ENCODE measurements at places on chromosomes 5 and 9.

- peak; percentile 47 for DNase-seq
Measured at GRCh38 chr5:14663734-14664269, 716 bp upstream of the OTULIN start.

DNA sequence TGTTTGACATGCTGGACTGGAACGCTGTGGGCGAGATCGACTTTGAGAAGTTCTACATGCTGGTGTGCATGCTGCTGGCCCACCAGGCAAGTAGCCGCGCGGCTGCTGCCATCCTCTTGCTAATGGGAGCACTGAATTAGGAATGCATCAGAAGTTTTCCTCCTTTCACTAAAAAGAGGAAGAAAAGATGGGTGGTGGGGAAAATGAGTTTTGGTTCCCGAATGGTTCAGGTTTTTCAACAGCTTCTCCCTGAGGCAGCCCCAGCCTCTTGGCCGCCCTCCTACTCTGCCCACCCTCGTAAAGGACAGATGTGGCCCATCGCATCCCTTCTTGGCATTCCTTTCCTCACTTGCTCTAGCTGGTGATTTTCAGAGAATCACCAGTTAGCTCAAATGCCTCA lies 5.5 kb downstream of the EFCAB9 start:
- no peak for DNase-seq

GRCh38 chr9:136327304-136327974 lies at the start of gene GPSM1:
Gene GPSM1, plus strand, starts transcription at chr9:136327539. Its CDS starts 157 bp downstream, at chr9:136327696.
- no peak for DNase-seq

- no peak for DNase-seq
Measured at GRCh38 chr5:40831346-40832210, 3.4 kb downstream of the RPL37 start.

DNA sequence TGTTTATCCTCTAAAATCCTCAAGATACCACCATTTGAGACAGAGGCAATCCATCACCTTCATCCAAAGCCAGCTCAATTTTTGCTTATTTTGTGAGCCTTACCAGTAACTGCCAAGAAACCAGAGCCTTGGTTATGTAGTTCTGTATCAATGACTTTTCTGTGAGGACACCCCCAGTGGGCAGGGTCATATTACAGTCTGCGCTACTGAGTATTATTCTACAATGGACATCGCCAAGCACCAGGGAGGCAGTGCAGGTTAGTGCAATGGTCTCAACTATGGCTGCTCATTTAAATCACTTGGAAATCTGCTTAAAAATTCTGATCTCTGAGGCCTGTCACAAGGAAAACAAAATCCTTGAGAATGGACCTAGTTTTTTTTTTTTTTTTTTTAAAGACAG lies 90.5 kb upstream of the NIPAL4 start:
- DNase-seq, result no peak

DNA sequence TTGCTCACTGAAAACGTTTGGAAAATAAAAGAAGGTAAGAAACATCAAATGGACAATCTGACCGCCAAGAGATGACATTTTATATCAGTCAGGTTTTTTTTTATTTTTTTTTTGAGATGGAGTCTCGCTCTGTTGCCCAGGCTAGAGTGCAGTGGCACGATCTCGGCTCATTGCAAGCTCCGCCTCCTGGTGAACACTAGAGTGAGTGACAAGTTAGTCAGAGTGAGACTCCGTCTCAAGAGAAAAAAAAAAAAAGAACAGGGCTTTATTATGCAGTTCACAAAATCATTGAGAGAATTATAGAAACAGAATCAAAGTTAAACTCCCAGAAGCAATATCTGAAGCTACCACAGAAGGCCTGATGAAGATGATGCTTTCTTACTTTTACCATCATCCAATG lies 70.1 kb downstream of the DTWD2 start:
- DNase-seq, result no peak

GRCh38 chr9:82570226-82570625 lies 492.7 kb downstream of the RASEF start:
- DNase-seq, result no peak

GRCh38 chr5:100904259-100904861 lies 1.3 kb upstream of the ST8SIA4 start:
- peak; percentile 28 for DNase-seq

GRCh38 chr9:93084471-93084881 lies 11.5 kb upstream of the CARD19 start:
- no peak for DNase-seq

DNA sequence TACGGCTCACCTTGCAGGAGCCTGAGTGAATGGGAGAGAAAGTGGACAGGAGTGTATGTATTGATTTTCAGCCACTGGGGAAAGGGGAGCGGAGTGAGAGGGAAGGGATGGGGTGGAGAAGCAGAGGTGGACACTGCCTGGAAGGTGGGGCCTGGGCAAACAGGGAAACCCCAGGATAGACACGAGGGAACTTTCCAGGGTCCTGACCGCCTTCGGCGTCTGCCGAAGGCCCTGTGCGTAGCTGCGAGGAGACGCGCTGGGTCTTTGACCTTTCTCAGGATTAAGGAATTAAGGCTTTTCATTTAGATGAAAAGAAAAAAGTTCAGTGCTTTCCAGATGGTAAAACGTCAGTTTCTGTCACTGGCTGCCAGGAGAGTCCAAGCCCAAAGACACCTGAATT lies 134.6 kb upstream of the RAPGEF1 start:
- DNase-seq, result no peak

All from GM10248 (cell line).